ENCODE measurements at places on chromosomes 5 and 9.

- no peak for DNase-seq
Observed at GRCh38 chr9:34437006-34437925, 21.1 kb downstream of the FAM219A start.

GRCh38 chr5:135559354-135559753, 19.4 kb downstream of the CXCL14 start:
- no peak for DNase-seq

DNA sequence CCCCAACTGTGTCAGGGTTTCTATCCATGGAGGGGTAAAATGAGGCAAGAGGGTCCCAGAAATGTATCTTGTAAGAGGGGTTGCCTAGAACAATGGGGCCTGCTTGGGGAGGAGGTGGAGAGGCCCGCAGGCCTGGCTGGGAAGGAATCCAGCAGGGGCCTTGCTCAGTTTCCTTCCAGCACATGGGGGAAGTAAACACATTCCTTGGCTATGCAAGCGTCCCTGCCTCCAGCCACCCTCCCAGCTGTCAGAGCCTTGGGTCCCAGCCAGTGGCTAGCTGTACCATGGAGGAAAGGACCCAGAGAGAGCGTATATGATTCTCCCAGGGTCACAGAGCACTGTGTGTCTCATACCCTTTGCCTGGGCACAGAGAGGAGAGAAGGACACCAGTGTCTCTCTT, 71.1 kb upstream of the IL17B start:
- no peak for DNase-seq

DNA sequence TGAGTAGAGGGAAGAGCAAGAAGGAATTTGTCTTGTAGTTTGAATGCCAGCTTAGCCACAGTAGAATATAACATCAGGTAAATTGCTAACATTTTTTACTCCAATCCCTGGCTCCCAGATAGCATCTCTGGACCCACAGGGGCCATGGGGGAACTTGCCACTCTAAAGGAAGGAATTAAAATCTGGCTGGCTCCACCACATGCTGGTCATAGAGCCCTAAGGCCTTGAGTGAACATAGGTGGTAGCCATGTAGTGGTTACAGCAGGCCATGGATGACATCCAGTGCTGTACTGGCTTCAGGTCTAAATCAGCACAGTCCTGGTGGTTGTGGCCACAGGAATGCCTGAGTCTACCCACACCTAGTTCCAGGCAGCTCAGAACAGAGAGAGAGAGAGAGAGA, 109.9 kb upstream of the RGMB start:
- DNase-seq, result no peak

DNA sequence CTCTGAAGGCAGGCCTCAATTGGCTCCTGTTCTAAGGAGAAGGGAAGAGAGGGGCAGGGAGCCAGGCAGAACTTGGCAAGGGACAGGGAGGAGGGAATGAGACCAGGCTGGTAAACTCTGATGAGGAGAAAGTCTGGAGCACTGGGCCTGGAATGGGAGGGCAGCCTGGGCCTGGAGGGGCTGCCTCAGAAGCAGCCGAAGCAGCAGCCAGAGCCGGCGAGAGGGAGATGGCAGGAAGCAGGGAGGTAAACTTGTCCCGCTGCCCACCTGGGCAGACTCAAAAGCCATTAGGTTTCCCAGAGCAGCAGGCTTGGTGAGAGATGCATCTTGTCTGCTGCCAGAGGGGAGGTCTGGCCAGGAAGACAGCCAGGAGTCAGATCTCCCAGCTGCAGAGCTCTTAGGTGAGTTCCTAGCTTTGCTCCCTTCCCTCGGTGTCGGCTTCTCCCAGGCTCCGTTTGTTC, 37.0 kb upstream of the CRB2 start:
- no peak for DNase-seq

GRCh38 chr9:132849185-132849706, 28.8 kb downstream of the AK8 start:
- DNase-seq, result no peak

DNA sequence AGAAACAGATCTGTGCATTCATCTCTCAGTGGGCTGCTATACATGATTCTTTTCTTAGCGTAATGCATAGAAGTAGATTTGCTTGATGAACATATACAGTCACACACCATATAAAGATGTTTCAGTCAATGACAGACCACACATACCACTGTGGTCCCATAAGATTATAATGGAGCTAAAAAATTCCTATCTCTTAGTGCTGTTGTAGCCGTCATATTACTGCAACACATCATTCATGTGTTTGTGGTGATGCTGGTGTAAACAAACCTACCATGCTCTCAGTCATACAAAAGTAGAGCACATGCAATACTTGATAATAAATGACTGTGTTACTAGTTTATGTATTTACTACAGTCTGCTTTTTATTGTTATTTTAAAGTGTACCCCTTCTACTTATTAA, 214.3 kb downstream of the ARHGAP26 start:
- no peak for DNase-seq

DNA sequence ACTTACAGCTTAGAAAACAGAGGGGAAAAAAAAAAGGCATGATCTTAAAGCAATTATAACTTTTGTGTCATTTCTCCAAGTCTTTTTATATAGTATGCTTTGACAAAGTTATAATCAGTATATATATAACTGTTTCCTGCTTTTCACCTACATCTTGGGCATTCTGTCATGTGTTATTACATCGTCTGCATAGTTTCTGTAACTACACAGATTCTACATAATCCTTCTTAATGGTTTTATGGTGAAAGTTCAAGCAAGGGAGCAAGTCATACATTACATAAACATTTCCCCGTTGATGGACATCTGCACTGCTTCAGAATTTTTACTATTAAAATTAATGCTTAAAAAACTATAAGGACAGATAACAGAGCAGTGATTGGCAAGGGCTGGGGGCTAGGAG, 12.1 kb downstream of the FEM1C start:
- DNase-seq, result no peak

DNA sequence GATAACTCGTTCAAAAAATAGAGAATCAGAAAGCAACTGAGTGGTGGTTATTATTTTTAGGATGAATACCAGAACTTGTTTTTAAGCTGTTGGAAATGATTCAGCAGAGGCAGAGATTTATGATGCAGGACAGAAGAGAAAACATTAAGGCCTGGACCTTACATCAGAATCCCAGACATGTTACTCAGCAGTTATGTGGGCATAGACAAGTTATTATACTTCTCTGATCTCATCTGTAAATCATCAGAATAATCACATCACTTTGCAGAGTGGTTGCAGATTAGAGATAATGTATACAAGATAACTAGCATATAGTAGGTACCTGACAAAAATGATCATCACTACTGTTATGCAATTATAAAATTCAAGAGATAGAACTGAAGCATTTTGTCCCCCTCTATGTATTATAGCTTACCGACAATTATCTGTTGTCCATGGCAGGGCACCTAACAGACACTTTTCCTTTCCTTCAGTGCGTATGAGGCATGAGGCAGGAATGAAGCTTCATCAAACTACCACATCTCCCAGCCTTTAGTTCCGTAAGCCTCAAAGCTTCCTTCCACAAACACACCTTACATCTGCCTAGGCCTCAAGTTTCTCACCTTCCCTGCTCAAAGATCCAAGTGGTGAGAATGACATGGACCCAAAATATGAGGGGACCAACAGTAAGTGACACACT, 165.9 kb downstream of the DENND1A start:
- no peak for DNase-seq

- no peak for DNase-seq
Observed at GRCh38 chr5:171162596-171162995, 146.5 kb upstream of the TLX3 start.

Data from SHP77 treated with DMSO at 0.1 percent for 48 hours (cell line).